ENCODE measurements at places on chromosomes 5 and 9.

- no peak for DNase-seq
Measured at GRCh38 chr5:68428231-68428811, 212.8 kb downstream of the PIK3R1 start.

DNA sequence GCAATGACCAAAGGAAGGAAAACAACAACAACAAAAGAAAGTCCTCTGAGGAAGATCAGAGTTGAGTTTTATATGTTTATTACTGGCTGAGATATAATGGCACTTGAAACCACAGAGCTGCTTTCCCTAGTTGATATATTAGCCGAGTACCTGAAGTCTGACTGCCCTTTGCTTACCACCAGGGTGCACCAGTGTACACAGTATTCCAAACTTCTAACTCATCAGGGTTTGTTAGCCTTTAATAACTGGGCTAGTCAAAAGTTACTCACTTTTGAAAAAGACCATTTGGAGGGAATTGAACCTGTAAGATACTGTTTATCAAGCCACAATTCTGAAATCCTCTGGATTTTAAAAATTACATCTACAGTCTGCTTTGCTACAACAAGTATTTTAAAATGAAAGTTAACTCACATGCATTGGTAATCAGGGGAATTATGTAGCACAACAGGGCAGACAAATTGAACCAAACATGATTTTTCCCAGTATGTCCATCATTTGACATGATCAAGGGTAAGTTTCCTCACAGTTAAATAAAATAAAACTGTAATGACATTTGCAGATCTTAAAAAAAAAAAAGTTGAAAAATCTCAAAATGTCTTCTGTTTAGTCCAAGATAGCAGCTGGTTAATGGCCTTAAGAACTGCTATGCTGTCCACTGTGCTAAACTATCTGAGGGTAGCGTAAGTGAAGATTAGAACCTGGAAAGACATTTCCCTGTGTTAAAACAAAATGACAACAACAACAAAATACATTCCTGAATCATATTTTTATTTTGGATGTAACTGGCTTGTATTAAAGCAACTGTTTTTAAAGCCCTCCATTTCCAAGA lies 57.3 kb upstream of the C6 start:
- DNase-seq, result no peak

DNA sequence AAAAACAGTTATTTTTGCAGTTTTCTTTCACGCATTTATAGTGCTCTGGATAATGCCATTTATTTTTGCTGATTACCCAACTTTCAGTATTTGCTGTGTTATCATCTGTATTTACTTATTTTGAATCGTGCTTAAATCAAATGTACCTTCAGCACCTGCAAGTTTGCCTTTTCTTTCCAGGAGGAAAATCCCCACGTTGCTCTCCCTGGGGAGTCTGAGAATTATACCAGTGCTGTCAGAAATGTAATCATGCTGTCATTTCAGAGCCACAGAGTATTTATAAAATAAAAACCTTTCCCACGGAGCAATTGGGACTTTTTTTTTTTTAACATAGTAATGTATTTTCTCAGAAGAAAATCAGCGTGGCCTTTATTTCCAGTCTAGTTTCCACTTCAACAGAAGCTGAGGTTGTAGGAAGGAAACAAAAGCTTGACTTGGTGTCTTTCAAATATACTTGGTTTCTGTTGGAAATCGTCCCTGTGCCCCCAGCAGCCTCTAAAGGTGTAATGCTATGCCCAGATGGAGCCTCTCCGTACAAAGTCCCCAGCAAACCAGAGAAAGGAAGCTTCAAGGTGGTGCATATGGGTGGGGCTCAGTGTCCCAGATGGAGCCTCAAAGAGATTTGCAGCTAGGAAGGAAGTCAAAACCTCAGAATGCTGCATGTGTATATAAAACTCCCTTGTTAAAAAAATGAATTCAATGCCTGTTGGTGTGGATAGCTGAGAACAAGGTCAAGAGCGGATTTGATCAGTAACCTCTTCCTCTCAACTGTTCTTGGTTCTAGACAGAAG lies 2.1 kb downstream of the GPR150 start:
- DNase-seq, result no peak

- no peak for DNase-seq
Measured at GRCh38 chr5:120413686-120414085, 50.4 kb upstream of the PRR16 start.

- no peak for DNase-seq
Measured at GRCh38 chr9:89467278-89467625, 30.7 kb downstream of the SEMA4D start.

DNA sequence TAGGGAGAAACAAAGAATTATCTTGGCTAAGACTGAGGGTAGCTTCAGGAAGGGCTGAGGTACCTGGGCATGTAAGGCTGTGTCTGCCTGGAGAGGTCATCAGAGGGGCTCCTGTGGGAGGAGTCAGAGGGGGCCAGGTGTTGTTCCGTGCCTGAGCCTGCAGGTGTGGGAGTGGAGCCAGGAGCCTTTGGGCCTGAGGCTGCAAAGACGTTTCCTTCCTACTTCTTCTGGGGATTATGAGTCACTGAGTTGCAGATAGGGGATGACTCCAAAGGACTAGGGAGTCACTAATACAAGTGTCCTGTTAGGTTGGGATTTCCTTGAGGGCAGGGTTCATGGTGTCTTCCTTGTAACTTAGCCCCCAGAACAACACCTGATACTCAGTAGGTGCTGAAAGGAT lies 391.1 kb downstream of the ARHGEF28 start:
- DNase-seq, result no peak

- no peak for DNase-seq
Measured at GRCh38 chr5:151958111-151958510, 33.5 kb upstream of the GLRA1 start.

GRCh38 chr9:78291240-78291925 lies 5.5 kb upstream of the PSAT1 start:
- no peak for DNase-seq

- no peak for DNase-seq
Measured at GRCh38 chr9:98995059-98995671, 51.5 kb downstream of the COL15A1 start.
